H54 (cell line): ENCODE measurements at places on chromosomes 4 and X.

DNA sequence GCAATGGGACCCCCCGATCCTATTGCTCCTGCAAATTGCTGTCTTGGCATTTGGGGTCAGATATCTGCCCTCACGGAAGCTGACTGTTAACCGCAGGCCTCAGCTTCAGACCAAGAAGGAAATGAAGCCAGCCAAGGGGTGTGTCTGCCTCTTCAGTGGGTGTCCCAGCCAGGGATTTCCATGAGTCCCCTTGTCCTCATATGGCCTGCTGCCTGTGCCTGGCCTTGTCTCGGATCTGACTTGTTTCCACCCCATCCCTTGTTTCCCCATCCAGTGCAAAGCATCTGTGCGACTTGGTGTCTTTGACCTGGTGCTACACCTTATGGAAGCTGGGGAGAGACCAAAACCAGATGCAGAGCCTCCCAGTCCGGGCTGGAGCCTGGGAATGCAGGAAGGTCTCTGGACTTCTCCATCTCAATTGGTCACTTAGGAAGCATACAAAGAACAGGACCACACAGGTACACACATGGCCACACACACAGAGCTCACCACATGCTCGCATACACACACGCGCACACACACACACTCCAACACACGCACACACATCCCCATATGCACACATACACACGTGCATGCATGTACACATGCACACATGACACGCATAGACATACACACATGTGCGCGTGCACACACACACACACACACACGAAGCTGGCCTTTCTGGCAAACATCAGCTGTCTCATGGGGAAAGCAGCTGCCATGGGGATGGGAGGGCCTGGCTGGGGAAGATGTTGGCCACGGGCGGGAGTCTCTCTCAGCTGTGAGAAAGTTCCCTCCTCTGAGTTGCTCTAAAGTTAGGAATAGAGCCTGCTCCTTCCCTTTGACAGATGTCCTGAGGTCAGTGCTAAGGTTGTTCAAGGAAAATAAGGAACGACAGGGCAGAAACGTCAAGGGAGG is 65.5 kb downstream of the CRMP1 start:
- DNase-seq: no peak

DNA sequence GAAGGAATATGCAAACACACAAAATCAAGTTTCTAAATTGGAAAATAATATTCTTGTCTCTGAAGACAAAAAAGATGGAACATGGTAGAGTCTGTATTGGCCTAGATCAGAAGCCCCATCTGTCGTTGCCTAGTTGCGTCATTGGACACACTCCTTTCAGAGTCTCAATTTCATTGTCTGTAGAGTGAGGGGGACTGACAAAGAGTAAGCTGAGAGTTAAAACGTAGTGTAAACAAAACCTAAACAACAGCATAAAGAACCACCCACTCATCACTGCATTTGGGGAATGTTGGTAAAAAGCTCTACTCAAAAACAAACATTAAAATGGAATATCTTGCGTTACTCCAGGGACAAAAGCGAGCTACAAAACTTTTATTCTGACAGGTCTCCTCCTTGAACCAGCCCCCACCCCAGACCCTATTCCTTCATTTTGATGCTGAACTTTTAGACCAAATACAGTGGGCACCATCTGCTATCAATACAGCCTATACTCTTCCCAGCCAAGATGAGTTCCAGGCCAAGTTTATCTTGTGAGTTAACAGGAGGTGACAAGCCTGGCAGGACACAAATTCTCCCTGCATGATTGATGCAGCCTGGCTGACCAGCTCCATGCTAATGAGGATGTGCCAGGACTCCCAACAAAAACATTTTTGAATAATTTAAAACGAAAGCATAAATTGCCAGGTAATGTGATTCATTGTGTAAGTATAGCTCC is 125.2 kb downstream of the COL25A1 start:
- DNase-seq: no peak

DNA sequence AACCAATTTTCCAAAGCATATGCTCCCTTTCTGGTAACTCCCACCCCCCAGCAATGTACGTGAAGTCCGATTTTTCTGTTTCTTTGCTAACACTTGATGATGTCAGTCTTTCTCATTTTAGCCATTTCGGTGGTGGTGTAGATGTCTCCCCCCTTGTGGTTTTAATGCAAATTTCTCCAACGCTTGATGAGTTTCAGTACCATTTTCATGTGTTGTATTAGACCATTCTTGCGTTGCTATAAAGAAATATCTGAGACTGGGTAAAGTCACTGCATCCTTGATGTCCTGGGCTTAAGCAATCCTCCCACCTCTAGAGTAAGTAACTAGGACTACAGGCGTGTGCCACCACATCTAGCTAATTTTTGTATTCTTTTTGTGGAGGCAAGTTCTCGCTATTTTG is 148.4 kb upstream of the VCX3A start:
- no peak for DNase-seq

DNA sequence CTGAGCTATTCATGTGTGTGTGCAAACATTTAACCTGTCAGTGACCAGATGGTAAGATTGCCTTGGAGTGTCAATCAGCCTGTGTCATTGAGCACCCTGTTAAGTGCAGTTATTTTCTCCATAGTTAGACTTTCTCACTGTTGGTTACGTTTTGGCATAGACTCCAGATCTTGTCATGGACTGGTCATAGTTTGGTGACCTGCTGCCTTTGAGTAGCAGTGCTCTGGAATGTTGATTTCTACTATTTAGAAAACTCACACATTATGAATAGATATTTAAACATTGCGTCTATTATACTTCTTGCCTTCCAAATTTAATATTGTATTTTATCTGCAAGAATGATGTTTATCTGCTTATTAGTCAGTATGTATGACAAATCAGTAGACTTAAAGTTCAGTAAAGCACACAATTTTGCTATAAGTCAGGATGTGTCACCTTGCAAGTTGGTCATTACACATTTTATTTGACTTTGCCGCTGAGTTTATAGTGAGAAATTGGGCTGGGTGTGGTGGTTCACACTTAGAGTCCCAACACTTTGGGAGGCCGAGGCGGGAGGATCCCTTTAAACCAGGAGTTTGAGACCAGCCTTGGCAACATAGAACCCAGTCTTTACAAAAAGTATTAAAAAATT is 42.4 kb downstream of the KIAA0232 start:
- DNase-seq: no peak

- DNase-seq: no peak
These were observed 23.7 kb upstream of the PNPLA4 start for GRCh38 chrX:7950865-7951264.

GRCh38 chrX:16347968-16348670 is 180.8 kb downstream of the MAGEB17 start:
- DNase-seq: no peak

DNA sequence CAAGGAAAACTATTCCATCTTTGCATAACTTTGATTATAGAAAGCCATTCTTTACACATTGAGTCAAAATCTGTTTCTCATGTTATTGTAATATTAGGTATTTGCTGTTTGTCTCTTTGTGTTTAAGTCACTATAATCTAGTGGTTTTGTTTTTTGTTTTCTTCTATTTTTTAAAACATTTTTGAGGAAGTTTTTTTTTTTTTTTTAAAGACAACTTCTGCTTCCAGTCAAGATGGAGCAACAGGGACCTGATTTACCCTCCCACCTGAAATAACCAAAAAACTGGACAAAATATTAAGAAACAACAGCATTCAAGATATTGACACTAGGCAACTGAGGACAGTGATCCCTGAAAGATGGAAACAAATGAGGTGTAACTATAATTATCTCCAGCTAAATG is 18.4 kb upstream of the NSUN7 start:
- no peak for DNase-seq
